A172 (cell line): ENCODE measurements at places on chromosomes 12 and 14.

- DNase-seq = no peak
These were observed 30.8 kb upstream of the G2E3 start for GRCh38 chr14:30528119-30528518.

GRCh38 chr14:30573226-30573814, 14.4 kb downstream of the G2E3 start:
- DNase-seq = no peak

GRCh38 chr14:24339284-24340151, at the start of gene RIPK3:
Gene RIPK3 (minus strand): TSS chr14:24339991. CDS start chr14:24339826, 165 bp downstream.
- no peak for DNase-seq

DNA sequence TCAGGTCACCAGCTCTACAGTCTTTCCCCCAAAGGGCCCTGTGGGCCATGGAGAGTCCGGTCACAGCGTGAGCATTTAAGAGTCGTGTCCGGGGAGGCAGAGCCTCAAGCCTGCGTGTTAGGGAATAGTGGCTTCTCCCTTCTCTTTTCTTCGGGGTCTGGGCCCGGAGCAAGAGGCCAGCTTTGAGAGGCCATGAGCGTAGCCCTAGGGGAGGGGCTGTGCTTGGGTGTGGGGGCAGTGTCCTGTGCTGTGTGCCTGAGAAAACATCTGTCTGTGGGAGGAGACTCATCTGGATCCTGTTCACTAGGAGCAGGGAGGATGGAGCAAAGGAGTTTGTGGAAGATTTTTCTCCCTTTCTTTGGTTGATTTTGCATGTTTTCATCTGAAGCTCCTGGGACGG, 5.3 kb downstream of the LRP1-AS start:
- DNase-seq = no peak

- no peak for DNase-seq
These were observed 255.0 kb downstream of the NAV3 start for GRCh38 chr12:78085542-78086182.

- DNase-seq = no peak
These were observed 146.6 kb downstream of the ASCL4 start for GRCh38 chr12:107921062-107921461.

DNA sequence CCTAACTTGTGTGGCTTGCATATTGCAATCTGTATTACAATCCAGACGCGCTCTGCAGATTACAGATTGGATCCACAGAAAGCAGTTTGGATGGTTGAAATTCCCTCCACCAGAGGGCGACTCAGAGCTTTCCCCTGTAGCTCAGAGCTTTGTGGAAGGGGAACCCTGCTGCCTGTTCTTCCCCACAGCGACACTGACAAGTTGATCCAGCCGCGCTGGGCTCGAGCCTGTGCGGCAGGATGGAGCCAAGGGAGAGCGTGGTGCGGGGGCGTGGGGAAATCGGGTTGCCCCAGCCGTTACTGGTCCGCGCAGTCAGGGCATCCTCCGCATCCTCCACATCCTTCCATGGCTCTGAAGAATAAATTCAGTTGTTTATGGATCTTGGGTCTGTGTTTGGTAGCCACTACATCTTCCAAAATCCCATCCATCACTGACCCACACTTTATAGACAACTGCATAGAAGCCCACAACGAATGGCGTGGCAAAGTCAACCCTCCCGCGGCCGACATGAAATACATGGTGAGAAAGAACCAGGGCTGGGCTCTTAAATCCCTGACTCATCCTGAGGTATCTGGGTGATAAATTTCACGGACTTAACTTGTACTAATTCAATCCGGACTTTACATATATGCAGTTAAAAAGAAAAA, at the start of gene GLIPR1L1:
GLIPR1L1 (plus strand) TSS at position 287 of the 647 bp plus-strand sequence; CDS start at position 346, 59 bp downstream.
- DNase-seq = peak; percentile 93

- peak; percentile 1 for DNase-seq
These were observed 3.2 kb downstream of the SIX4 start for GRCh38 chr14:60720962-60721325.

DNA sequence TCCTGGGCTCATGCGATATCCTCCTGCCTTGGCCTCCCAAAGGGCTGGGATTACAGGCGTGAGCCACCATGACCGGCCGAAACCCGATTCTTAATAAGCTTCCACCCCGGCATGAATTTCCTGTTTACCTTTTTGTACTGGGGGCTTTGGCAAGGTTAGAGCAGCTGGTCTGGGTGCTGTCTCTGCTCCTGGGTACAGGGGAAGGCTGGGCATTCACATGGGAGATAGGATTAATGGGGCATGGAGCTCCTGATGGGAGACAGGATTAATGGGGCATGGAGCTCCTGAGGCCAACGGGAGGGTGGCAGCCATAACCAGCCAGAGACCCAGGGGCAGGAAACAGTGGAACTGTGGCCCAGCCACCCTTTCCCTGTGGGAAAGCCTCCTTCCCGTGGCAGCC, 69.5 kb upstream of the DICER1 start:
- DNase-seq = no peak

DNA sequence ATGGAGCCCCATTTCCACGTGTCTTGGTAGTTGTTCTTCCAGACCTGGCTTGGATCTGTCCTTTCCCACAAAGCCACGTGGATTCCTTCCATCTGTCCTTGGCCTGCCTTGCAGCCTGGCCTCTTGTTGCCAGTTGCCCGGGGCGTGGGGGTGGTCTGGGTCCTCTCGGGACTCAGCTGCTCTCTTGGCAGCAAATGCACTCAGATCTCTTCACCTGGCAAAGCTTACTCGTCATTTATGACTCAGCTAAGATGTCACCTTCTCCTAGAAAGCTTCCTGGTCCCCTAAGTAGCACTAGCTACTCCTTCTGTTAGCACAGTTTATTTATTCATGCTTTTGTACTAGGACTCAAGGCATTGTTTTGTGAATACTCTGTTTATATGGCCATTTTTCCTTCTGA, 13.6 kb downstream of the PLEKHG3 start:
- DNase-seq = no peak

DNA sequence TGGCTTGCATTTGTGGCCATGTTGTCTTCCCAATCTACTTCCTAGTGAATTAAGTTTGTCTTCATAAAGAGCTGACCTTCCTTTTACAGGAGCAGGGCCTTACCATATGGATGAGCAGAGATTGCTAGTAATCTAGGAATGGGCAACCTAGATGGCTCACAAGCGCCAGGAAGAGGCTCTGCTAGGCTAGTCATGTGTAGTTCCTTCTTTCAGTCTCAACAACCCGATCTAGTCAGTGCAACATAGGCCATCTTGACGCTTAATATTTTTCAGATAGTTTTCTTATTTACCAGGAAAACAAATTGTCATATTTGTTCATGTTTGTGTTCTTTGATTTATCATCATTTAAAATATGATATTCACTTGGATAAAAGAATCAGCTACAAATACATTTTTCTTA, 48.2 kb upstream of the TPH2 start:
- DNase-seq = no peak

DNA sequence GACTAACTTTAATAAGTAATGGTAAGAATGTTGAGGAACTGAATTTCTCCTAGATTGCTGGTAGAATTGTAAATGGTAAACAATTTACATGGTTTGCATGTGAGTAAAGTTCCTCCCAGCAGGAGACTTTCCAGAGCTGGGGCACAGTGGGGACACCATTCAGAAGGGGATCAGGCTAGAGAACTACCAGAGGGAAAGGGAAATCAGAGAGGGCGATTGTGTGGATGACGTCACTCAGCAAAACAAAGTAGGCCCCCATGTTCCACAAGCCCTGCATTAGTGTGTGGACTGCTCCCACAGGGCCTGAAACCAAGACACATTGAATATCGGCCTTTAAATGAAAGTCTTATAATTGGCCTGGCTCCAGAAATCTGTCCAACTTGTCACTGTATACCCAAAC, 9.5 kb downstream of the RNASE11 start:
- DNase-seq = no peak

DNA sequence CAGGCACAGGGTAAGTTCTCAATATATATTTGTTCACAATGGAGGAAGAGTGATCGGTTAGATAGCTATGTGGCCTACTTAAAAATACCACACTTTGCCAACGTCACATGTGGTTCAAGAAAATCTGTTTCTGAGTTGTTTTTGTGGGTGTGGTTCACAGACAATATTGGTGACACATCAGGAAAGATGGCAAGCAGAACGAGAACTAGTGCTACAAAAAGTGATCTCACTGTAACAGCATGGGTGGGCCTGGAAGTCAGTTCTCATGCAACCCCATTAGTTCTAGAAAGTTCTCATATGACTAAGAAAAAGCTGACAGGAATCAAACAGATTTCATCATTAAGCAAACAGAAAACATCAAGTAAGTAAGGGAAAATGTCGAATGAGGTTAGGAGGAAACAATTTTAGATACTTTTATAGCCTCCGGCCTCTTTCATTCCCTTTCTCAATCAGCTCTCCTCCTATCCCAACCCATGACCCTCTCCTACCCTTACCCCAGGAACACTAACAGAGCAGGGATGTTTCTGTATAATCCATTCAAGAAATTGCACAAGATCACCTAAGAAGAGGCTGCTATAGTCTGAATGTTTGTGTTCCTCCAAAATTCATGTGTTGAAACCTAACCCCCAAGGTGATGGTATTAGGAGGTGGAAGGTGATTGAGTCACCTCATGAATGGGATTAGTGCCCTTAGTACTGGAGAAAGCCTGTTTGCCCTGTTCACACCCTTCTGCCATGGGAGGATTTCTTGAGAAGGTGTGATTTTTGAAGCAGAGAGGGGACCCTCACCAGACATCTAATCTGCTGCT, 15.5 kb upstream of the NTN4 start:
- DNase-seq = peak; percentile 84

DNA sequence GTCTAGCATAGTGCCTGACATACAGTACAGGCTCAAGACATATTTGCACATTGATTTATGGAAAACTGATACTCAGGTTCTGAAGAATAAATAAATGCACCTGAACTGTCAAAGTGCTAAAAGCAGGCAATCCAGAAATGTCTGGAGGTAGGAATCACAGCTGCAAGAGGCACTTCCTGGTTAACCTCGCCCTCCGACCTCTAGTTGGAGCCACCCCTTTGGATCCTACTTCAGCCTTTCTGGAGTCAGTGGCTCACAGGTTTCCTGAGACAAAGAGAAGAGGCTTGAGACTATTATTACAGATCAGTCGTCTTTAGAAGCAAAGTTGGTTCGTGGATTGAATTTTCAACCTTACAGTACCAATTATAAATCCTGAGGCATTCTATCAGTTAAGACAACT, 13.0 kb downstream of the TCP11L2 start:
- no peak for DNase-seq

- no peak for DNase-seq
These were observed 10.8 kb downstream of the KCNK10 start for GRCh38 chr14:88312257-88312656.
